GM04503 (cell line): ENCODE measurements at places on chromosomes 6 and 20.

DNA sequence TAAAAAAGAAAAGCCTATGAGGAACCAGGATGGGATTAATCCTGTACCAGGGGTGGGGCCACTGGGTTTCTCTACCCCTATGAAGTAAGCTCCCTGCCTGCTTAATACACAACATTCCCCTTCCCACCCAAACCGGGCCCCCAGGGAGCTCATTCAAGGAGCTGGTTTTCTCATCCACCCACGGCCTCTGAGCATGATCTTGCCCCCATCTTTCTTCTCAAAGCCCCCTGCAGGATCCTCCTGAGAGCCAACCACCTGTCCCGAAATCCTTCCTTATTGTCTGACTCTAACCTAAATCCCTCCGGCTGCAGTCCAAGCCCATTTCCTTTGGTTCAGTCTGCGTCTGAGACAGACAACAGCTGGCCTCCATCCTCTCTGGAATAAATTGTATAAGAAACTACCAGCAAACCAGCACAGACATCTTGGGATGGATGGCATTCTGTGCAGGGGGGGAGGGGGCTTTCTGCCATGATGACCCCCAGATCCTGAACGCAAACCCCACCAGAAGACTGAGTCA, 21.0 kb downstream of the KCNK5 start:
- DNase-seq, result no peak

DNA sequence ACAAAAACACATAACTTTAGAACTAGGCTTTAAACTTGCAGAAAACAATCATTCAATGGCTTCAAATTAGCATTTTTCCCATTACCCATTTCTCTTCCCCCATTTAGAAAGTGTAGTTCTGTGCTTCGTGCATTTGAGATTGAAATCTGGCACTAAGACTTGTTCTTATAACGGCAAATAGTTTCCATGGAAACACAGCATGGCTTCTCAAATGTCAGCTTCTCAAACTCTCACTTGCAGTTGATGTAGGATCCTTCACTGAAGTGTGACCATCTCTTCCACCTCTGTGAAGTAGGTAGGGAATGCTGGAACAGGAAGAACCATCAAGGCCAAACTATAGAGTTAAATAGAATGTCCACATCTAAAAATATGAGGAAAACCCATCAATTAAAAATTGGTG, 52.2 kb downstream of the MANEA start:
- no peak for DNase-seq

GRCh38 chr6:139895205-139895793, 520.9 kb upstream of the CITED2 start:
- DNase-seq, result no peak

- no peak for DNase-seq
These were observed 4.3 kb downstream of the PPP1R11 start for GRCh38 chr6:30071081-30071818.

- DNase-seq, result no peak
These were observed 1.7 kb downstream of the STXBP5 start for GRCh38 chr6:147205690-147206600.

- no peak for DNase-seq
These were observed 9.0 kb upstream of the SLC2A10 start for GRCh38 chr20:46700481-46700880.

DNA sequence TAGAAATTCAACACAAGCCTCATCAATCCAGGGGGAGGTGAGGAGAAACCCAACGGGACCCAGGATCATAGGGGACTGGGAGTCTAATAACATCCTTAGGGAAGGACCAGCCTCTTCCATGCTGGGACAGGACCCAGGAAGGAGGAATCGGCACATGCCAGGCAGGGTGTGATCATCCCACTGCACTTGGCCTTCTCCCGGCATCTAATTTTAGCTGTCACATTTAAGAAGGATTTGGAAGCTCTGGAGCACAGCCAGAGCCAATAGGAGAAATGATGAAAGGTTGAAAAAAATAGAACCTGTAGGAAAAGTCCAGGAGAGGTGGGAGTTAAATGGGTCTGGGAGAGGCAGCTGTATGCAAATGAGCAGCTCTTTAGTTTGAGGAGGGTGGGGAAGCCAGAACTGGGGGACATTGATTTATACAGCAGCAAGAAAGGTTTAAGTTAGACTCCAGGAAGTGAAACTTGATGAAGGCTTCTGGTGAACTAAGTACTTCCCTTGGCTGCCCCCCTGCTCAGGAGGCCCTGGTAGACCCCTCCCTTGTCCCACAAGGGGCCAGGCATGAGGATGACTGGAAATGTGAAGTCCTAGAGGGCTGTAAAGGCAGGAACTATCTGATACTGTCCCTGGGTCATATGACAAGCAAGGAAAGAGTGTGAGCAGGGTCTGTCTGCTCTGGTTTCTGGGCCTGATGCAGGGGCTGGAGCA, 260.3 kb downstream of the LRFN2 start:
- DNase-seq, result no peak

GRCh38 chr20:12040261-12040660, 122.6 kb downstream of the BTBD3 start:
- DNase-seq, result no peak

DNA sequence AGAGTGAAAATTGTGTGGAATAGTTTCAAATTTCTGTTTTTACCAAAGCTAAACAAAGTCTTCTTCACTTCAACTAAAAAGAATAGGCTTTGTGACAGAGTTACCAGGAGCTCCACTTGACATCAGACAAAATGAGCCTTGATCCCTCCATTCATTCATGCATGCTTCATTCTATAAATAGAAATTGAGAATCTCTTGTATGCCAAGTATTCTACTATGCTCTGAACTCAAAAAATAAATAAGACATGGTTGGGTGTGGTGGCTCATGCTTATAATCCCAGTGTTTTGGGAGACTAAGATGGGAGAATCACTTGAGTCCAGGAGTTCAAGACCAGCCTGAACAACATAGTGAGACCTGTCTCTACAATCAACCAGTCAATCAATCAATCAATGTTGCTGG, 236.6 kb upstream of the FAM83B start:
- no peak for DNase-seq

GRCh38 chr6:39353698-39354315, 31.3 kb upstream of the KCNK16 start:
- DNase-seq, result no peak

DNA sequence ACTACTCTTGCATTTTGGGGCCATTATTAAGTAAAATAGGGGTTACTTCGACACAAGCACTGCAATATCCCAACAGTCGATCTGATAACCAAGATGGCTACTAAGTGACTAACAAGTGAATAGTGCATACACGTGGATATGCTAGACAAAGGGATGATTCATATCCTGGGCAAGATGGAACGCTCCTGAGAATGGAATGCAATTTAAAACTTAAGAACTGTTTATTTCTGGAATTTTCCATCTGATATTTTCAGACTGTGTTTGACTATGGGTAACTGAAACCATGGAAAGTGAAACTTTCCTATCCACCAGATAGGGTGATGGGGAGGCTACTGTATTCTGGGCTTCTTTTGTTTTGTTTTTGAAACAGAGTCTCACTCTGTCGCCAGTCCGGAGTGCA, 66.5 kb downstream of the ILRUN start:
- peak; percentile 73 for DNase-seq

- no peak for DNase-seq
These were observed 208.1 kb upstream of the AGPAT4 start for GRCh38 chr6:161481786-161482516.

DNA sequence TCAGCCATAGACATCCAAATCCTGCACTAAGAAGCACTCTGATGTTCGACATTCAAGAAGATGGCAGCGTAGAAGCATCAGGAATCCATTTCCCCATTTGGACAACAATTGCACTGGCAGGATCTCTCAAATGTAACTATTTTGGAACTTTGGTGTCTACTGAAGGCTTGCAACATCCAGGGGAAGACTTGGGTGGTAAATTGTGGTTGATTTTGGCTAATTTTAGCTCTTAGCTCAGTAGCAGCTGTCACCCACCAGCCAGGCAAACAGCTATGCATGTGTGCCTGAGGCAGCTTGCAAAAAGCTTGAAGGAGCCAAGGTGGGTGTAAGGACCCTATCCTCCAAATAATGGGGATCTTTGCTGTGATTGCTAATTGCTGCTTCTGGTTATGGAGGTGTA, 35.1 kb upstream of the PPP1R3G start:
- no peak for DNase-seq

GRCh38 chr6:7169296-7169721, 61.5 kb downstream of the RREB1 start:
- no peak for DNase-seq

- no peak for DNase-seq
These were observed 313.9 kb upstream of the SOX4 start for GRCh38 chr6:21279619-21280018.
